ENCODE measurements at places on chromosomes 7 and 10.

DNA sequence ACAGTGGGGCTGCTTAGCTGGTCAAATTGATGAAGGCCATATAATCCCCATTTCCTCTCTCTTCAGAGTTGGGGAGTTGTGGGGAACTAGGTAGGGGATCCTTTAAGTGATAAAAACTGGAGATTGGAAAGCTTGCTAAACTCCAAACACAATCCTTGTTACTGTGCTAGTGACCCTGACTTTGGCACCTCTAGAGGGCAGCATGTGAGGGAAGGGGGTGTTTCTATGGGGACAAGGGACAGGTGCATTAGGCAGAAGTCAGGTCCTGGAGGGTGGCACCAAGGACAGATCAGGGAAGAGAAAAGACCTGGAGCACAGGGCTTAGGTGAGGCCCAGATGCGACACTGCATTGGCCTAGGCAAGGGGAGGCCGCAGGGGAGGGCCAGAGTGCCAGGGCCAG lies 66.9 kb downstream of the CDHR3 start:
- no peak for DNase-seq

- no peak for DNase-seq
These were observed 60.8 kb upstream of the HABP2 start for GRCh38 chr10:113491967-113492565.

GRCh38 chr7:142887282-142888015 lies 1.9 kb upstream of the TRPV6 start:
- DNase-seq: no peak

- no peak for DNase-seq
These were observed 256.9 kb downstream of the ELMO1 start for GRCh38 chr7:37191797-37192196.

DNA sequence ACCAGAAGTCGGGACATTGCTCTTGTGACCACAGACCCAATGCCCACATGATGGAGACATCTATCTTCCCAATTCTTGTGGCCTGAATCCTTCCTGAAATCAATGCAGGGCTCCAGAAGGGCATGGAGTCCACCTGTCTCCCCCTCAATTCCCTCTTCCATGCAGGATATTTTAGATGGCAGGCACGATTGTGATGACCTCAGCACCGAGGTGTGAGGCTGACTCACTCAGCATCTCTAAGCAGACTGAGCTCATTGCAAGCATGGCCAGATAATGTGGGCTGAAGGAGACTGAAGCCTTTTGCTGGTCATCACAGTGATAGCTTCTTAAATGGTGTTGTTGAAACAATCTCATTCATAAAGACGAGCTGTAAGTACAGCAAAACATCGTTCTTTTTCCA lies 374.9 kb upstream of the PODXL start:
- DNase-seq: no peak

DNA sequence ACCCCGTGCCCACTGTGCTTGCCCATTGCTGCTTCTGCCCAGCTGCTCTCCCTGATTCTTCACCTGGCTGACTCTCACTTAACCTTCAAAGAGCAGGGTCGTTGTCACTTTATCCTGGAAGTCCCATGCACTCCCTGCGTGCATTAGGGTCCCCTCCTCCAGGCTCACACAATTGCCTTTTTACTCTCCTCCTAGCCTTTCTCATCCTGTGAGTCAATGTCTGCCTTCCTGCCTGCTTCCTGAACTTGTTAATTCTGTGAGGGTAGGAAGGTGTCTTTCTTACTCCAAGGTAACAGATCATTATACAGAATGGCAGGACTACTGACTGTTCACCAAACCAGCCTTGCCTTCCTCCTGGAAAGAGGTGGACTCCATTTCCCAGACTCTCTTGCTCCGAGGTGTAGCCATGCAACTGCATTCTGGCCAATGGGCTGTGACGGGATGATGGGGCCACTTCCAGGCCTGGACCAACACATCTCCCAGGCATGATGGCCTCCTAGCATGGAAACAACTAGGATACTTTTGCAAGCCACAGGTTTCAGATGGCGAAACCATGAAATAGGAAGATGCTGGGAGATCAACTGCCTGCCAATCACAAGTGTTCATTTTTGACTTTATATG lies 54.7 kb downstream of the ARHGAP22 start:
- DNase-seq: no peak

DNA sequence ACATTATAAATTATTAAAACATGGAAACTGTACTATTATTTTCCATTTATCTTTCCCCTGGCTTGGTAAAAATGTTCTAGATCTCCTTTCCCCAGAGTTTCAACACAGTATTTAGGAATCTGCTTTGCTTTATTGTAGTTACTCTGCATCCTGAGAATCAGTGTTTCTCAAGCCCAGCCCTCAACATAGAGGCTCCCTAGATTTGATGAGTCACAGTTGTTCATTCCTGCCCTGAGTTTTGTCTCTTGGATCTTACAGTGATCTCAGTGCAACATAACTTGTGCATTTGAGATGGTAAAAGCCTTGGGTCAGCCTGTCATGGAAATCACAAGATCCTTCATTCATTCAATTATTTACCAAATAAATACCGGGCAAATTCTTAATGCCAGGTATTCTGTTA lies 63.0 kb downstream of the VAX1 start:
- no peak for DNase-seq

GRCh38 chr7:116271963-116272886 lies 61.9 kb downstream of the TES start:
- DNase-seq: no peak

DNA sequence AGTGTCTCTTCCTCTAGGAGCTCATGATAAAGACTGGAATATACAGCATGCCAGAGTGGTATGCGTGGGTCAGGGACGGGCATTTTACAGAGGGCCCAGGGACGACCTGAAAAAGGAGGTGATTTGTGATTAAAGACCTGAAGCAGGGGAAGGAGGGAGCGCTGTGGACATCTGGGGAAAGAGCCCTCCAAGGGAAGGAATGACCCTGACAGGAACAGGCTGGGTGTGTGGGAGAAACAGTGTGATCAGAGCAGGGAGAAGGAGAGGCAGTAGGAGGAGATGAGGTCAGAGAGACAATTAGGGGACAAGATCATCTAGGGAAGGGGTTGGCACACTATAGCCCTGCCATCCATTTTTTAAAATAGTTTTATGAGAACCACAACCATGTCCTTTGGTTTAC lies 3.4 kb upstream of the RASSF4 start:
- DNase-seq: no peak

GRCh38 chr7:76283254-76284159 lies 19.0 kb upstream of the HSPB1 start:
- DNase-seq: no peak

- DNase-seq: no peak
These were observed 289.6 kb downstream of the TCERG1L start for GRCh38 chr10:131021969-131022368.

DNA sequence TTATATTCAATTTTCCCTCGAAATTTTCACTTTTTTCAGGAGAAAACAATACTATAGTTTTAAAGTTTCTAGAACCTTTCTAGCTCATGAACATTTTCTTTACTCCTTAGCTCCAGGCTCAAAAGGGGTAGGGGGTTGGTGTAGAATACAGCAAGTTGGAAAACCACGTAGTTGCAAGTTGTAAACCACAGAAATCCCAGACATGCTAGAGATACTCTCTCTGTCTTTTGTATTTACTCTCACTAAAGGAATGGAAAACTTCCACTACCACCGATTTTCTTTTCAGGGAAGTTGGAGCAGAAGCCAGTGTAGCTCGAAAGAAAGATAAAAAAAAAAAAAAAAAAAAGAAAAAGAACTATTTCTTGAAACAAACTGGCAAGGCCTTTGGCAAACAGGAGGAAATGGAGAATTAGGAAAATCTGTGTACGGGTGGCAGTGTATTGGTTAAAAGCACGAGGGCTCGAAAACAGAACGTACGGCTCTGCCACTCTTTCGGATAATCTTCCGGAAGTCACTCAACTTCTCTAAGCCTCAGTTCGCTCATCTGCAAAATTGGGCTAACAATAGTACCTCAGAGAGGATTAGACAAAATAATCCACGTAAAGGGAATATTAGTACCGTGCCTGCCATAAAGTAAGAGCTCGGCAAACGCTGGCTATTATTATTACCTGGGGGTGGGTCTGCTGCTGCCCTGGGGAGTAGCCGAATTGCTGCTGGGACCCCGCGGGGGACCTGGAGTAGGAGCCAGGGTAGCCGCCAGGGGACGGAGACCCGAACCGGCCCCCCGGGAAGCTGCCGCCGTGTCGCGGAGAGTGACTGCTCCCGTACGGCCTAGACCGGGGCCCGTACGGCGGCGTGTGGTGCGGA lies 628 bp downstream of the MPLKIP start:
- no peak for DNase-seq

DNA sequence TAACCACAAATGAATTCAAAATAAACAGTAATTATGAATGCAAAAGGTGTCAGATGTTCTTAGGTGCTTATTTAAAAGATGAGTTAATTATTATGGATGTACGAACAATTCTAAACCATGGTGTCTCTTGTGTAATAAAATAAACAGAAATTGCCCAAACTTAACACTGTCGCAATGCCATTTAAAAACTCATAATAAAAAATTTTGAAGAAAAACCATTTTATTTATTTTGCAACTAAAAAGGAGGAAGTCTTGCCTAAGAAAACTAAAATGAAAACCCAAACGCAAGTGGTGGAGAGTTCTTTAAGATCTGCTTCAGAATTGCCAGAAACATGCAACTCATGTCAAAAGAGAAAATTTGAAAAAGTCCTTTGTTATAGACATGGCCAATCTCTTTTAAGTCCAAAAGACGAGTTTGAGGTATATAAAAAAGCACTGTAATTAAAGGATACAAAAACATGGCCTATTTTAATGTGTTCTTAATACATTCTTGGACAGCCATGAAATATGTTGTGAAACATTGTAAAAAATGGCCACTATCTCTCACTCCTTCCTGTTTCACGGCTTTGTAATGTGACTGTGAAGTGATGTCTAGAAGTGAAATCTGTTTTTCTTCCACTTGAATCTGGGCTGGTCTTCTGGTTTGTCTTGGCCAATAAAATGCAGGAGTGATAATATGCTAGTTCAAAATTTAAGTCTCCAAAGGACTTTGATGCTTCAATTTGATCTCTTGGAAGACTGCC lies 322.9 kb downstream of the PRPF18 start:
- no peak for DNase-seq

GRCh38 chr7:158329686-158330085 lies 257.9 kb downstream of the PTPRN2 start:
- DNase-seq: no peak

DNA sequence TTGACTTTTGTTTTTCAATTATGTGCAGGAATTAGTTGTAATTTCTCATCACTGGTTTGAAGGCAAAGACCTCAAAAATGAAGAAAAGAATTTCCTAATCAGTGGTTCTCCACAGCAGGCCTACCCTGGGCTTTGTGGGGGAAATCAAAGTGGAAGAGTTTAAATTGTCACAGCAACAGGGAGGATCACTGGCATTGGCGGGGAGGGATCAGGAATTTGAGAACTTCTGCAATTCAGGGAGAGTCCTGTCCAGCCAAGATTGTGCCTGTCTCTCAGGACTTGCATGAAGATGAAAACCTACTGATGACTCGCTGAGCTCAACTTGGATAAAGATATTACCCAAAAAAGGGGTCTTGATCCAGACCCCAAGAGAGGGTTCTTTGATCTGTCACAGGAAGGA lies 70.1 kb downstream of the HACD1 start:
- no peak for DNase-seq

Data from activated CD4-positive, alpha-beta T cell treated with anti-CD3 and anti-CD28 coated beads, Interleukin-2, amount 50 U/mL, for 48 hours (primary cell).